ENCODE measurements at places on chromosomes 1 and 21.

DNA sequence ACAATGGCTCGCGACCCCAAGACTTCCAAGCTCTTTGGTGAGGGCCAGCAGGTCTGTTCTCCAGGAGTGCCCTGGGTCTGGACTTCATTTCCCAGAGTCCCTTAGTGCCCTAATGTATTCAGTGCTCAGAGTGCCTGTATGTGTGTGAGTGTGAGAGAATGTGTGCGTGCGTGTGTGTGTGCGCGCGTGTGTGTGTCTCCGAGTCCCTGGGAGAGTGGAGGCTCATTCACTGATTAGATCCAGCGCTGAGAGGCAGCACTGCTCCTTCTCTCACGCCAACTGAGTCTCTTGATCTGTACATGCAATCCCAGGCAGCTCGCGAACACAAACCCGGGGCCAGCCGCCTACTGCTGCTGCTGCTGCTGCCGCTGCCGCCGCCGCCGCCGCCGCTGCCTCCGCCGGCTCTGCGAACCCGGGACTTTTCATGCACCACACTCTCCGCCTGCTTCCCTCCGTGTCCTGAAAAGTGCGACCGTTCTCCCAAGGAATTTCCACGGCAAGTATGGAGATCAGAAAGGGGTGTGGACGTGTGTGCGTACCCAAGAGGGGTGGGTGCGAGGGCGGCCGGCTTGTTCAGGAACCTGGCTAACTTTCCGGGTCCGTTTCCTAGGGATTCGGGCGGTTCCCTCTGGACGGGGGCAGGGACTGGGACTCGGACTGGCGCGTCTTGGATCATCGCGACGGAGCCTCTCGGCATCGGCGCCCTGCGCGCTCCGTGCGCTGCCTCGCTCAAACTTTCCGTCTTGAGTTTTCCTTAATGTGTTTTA, at the start of gene RNF220:
TSS of gene RNF220 (plus strand) at position 225 of the 767 bp plus-strand sequence.
- peak; percentile 38 for DNase-seq

DNA sequence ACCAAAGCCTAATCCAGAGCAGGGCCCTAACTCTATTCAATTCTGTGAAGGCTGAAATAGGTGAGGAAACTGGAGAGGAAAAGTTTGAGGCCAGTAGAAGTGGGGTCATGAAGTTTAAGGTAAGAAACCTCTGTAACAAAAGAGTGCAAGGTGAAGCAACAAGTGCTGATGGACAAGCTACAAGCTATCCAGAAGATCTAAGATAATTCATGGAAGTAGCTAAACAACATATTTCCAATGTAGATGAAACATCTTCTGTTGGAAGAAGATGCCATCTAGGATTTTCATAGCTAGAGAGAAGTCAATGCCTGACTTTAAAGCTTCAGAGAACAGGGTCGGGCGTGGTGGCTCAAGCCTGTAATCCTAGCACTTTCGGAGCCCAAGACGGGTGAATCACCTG, 217.6 kb downstream of the GREM2 start:
- DNase-seq: no peak

DNA sequence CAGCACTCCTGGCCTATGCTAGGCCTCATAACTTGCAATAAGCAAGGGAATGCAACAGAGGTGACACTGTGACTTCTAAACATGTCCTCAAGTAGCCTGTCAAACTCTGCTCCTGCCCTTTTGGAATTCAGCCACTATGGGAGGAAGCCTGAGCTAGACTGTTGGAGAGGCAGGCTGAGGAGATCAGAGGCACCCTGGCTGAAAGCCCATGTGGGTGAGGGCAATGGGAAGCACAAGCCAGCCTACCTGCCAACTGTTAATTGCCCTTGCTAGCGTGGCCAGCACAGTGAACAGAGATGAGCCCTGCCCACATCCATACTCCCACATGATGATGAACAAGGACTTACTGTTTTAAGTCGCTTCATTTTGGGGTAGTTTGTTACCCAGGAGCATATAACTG, 17.7 kb downstream of the GNB1 start:
- DNase-seq: no peak

GRCh38 chr1:8962812-8963530, 17.3 kb downstream of the CA6 start:
- DNase-seq: peak; percentile 6

GRCh38 chr1:32749771-32750170, 47.2 kb upstream of the SYNC start:
- no peak for DNase-seq

- DNase-seq: no peak
Measured at GRCh38 chr1:162036163-162036562, 12.5 kb upstream of the OLFML2B start.

DNA sequence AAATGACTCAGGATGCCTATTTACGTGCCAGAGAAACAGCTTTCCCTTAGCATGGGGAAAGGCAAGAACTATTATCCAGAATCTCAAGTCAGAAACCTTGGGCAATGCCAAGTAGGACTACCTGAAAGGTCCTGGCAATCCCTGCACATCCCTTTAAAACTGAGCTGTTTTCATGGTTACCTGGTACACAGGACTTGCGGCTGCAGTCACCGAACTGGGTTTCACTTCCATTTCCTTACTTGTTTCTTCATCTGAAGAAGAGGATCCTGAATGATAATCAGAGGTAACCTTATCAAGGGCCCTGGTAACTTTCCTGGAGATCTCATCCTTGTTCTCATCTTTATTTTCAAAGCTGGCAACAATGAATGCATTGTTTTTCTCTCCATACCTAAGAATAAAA, 14.3 kb downstream of the BTG3 start:
- DNase-seq: no peak

DNA sequence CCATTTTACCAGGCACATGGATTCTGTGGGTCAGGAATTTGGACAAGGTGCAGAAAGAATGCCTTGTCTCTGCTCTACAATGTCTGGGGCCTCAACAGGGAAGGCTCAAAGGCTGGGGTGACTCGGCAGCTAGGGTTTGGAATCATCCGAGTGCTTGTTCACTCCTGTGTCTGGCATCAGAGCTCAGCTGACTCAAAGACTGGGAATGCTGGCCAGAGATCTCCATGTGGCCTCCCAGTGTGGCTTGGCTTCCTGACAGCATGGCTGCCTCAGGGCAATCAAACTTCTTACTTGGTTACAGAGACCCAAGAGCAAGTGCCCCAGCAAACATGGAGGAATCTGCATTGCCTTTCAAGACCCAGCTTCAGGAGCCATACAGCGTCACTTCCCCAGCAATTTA, 110.5 kb downstream of the TOMM20 start:
- no peak for DNase-seq

- peak; percentile 7 for DNase-seq
Measured at GRCh38 chr1:168863772-168864171, 134.8 kb upstream of the DPT start.

DNA sequence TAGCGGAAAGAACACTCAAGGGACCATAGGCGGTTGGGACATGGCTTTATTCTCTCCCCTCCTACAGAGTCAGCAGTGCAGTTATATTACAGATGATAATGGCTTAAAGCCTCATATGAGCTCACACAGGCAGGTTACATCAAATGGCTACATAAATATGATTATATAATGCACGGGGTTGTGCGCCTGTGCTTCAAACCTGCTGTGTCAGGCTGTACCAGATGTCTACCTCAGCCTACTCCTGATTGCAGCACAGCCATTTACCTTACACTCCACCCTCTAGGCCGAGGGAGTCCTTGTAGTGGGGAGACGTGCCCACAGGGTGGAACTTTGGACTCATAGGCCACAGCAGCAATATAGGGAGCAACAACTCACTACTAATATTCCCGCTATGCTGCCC, 16.4 kb upstream of the TBX19 start:
- DNase-seq: no peak

DNA sequence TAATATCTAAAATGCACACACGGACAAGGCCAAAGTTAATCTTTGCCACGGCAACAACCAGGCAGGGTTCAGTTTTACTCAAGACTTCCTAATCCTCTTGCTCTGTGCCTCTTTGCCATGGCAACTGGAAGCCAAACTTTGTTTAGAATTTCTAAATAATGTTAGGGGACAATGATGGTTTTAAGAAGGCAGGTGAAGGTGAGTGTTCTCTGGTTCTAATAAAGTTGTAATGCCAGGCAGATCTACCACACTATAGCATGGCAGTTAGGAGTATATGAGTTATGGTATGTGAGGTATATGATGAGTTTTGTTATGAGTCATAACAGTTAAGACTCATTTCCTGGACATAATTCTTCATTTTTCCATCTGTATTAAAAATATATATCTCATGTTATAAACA, 2.7 kb downstream of the PTPRC start:
- no peak for DNase-seq

GRCh38 chr1:63635681-63636080, 42.5 kb downstream of the PGM1 start:
- DNase-seq: no peak

DNA sequence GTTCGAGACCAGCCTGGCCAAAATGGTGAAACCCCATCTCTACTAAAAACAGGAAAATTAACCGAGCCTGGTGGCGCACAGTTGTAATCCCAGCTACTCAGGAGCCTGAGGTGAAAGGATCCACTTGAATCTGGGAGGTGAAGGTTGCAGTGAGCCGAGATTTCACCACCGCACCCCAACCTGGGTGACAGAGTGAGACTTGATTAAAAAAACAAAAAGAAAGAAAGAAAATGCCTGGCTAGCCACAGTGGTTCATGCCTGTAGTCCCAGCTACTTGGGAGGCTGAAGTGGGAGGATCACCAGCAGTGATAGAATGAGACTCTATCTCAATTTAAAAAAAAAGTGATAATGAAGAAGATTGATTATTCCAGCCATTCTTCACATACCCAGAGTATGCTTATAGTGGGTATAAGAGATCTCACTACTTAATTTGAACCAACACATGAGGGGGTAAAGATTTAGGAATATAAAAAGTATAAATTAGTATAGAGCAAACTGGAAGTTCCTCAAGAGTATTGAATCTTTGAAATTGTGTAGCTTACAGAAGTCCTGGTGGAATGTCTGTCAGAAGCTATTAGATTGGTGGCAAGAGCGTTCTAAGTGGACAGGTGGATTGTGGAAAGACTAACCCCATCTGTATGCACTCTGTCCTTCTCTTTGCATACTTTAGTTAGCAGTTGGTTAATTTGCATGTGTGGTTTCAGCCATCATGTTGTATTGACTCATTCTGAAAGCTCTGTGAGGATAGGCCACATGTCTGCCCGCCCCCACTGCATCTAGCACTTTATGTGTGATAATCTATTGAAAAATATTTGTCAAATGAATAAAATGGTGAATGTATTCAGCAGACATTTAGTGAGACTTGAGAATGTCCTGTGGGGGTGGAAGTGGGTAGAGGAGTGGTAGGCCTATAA, 25.0 kb downstream of the RLF start:
- DNase-seq: no peak

DNA sequence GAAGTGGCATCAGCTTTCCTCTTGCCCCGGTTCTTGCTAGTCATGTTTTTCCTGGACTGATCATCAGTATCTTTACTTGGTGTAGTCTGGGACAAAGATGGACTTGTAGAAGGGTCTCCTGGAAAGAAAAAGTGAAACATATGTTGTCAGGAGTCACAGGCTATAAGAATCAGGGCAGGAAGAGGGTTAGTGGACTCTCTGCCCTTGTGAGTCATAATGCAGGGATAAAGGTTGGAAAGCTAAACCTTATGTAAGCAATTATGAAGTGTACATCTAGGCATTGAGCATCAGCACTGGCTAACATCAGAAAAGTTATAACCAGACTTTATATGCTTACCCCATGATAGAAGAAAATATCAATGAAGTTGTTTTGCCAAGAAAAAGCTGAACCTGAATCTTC, 51.2 kb downstream of the XKR8 start:
- DNase-seq: no peak

DNA sequence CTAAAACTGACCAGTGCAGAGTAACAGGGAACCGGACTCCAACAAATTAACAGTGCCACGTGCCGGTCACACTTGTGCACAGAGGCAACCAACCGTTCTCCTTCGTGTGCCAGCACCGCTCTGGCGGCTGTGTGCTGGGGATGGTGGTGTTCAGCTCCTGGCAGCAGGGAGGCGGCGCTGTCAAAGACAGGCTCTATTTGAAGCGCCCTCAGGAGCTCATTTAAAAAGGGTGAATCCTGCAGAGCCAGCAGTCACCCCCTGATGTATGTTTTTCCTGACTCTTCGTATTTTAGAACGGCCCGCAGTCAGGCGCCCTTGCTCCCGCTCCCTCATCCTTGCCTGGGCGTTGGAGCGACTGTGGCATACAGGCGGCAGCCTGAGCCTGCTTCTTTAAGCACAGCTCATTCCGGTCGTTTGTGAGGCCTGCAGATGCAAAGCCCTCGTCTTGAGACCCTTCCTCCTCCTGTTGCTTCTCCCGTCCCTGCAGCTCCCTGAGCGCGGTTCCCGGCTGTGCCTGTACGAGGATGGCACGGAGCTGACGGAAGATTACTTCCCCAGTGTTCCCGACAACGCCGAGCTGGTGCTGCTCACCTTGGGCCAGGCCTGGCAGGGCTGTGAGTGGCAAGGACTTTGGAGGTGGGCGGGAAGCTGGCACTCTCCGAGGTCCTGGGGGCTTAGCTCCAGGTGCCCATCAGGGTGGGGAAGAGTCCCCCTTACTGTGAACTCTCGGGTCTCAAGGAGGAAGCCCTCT, 1.1 kb downstream of the DFFB start:
- no peak for DNase-seq

DNA sequence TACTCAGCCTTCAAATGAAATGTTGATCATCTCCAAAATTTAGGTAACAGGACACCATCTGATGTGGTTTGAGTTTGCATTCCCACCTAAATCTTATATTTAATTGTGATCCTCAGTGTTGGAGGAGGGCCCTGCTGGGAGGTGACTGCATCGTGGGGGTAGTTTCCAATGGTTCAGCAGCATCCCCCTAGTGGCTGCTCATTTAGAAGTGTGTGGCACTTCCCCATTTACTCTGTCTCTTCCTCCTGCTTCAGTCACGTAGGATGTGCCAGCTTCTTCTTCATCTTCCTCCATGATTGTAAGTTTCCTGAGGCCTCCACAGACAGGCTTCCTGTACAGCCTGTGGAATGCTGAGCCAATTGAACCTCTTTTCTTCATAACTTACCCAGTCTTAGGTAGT, 731.2 kb downstream of the USP25 start:
- DNase-seq: no peak

DNA sequence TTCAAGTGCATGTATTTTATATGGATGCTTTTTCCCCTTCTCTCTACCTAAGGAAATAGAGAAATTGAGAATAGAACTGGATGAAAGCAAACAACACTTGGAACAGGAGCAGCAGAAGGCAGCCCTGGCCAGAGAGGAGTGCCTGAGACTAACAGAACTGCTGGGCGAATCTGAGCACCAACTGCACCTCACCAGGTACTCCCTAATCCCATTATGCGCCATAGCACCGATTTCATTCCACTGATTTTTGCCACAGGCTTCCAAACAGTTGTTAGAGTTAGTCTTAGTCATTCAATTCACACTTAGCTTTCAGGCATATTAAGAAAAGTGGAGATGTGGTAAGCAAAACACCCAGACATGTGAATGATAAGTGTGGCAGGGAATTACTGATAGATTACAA, 122.8 kb downstream of the SDCCAG8 start:
- DNase-seq: no peak

- no peak for DNase-seq
Measured at GRCh38 chr1:36740446-36740845, 257.7 kb upstream of the CSF3R start.

DNA sequence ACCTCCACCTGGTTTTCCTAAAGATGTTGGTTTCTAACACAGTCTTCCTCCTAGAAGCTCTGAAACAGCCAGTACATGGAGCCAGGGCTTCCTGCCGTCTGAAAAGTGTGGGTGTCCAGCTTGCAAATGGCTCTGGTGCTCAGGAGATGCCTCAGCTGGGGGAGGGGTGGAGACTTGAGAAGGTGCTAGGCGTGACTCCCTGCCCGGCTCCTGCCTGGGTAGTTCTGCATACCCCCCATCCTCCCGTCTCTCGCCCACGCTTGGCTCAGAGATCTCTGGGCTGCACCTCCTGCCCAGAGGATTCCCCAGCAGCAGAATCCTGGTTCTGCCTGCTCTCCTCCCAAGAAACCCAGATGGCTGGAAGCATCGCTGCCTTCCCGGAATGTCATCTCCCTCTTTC, 16.9 kb downstream of the STUM start:
- no peak for DNase-seq

All from SK-N-DZ (cell line).